ENCODE measurements at places on chromosomes 16 and 17. TPM values are rescaled to one million over a fixed set of nuclear protein-coding genes. Genes with fewer than 3 reads are reported as not detected.
A peak's percentile ranks its signal among the peaks of the same experiment; 100 is the strongest.

DNA sequence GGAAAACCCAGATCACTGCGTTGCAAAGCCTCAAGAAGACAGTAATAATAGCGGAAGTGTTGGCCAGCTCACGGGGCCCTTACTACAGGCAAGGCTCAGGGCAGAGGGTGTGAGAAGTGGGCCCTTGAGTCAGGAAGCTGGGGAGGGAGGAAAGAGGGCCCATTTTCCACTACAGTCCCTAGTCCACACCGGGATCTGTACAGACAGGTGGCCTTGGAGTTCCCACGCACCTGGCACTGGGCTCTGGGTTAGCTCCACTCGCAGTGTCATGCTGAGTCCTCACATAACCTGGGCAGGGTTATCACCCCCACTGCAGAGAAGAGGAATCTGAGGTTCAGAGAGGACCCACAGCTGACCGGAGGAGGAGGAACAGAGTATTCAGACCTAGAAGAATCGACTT is 16.8 kb upstream of the MTSS2 start:
- no peak overlapping the region for H3K4me3 ChIP-seq
- peaks cover 17% of the 10 kb centered on the region for H3K4me1 ChIP-seq
- no peak overlapping the region for H3K27ac ChIP-seq
- H3K36me3 ChIP-seq = no peaks in the 10 kb centered on the region
- no peaks in the 10 kb centered on the region for H3K27me3 ChIP-seq
- no peak for DNase-seq

The CES3 gene
- total RNA-seq = 0.26 TPM

The ORMDL3 gene
- total RNA-seq = 27.4 TPM

GRCh38 chr17:68495081-68495480 is 17.1 kb upstream of the PRKAR1A start:
- DNase-seq = no peak
- no peaks in the 10 kb centered on the region for H3K36me3 ChIP-seq
- no peak overlapping the region for H3K4me3 ChIP-seq
- H3K27me3 ChIP-seq = no peaks in the 10 kb centered on the region
- peaks cover 7% of the 10 kb centered on the region for H3K4me1 ChIP-seq

DNA sequence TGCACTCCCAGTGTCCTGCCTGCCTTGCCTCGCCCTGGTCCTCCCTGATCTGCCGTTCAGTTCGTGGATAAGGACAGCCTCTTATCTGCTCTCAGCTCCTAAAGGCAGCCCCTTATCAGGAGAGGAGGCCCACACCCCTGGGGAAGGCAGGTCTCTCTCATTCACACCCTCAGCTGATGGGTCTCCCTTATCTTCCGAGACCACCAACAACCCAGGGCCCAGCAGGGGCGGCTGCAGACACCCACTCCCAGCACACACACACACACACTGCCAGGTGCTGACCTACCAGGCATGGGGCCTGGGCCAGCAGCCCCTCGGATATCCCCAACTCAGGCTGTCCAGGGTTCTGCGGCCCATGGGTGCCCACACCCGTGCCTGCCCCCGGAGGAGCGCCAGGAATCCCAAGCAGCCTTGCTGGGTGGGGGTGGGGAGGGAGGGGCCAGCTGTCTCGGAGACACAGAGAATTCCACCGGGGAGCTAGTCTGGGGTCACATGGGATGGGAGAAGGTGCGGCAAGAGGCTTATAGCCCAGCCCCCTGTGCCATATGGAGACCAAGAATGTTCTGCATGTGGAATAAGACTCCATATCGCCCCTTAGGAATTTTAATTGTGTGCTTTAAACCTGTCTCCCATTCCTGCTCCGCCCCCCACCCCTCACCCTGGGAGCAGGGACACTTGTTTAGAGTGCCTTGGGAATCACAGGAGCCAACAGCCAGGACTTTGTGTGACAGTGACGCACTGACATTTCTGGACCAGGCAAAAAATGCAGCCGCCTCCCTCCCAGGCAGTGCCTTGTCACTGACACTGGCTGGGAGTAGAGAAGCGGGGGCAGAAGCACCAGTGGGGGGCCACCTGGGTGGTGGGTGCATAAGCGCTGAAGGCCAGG is 41.9 kb upstream of the EMP2 start:
- H3K4me1 ChIP-seq = peaks cover 10% of the 10 kb centered on the region
- H3K4me3 ChIP-seq = no peak overlapping the region
- no peaks in the 10 kb centered on the region for H3K36me3 ChIP-seq
- DNase-seq = no peak
- no peak overlapping the region for H3K27ac ChIP-seq
- H3K27me3 ChIP-seq = no peaks in the 10 kb centered on the region

GRCh38 chr16:23691483-23692189 is 12.9 kb downstream of the PLK1 start:
- no peaks in the 10 kb centered on the region for H3K4me1 ChIP-seq
- H3K36me3 ChIP-seq = peaks cover 25% of the 10 kb centered on the region
- H3K27me3 ChIP-seq = no peaks in the 10 kb centered on the region
- H3K4me3 ChIP-seq = no peak overlapping the region

The SAMD14 gene
- 0.11 TPM for total RNA-seq

DNA sequence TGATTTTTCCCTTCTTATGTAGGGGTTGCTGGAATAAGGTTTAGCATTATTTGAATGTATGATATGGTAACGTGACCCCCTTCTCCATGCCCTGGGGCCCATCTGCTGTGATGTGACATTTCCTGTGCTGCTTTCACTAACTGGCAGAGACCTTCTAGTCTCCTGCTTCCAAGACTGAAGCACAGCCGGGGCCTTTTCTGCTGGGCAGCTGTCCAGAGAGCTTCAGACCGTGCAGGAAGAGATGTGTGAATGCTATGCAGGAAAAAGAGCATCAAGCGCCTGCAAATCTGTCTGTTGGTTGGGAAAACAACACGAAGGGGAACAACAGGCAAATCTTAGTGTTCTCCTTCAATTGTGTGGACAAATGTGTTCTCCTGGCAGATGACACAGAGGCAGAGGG is 128.5 kb downstream of the SPACA3 start:
- no peaks in the 10 kb centered on the region for H3K36me3 ChIP-seq
- H3K27me3 ChIP-seq = no peaks in the 10 kb centered on the region
- no peak for DNase-seq
- H3K4me1 ChIP-seq = peaks cover 11% of the 10 kb centered on the region

- no peak for DNase-seq
- no peaks in the 10 kb centered on the region for H3K36me3 ChIP-seq
- no peak overlapping the region for H3K4me3 ChIP-seq
- no peaks in the 10 kb centered on the region for H3K27me3 ChIP-seq
- H3K4me1 ChIP-seq = peaks cover 5% of the 10 kb centered on the region
- no peak overlapping the region for H3K27ac ChIP-seq
Measured at GRCh38 chr17:17285951-17286350, 4.9 kb upstream of the COPS3 start.

DNA sequence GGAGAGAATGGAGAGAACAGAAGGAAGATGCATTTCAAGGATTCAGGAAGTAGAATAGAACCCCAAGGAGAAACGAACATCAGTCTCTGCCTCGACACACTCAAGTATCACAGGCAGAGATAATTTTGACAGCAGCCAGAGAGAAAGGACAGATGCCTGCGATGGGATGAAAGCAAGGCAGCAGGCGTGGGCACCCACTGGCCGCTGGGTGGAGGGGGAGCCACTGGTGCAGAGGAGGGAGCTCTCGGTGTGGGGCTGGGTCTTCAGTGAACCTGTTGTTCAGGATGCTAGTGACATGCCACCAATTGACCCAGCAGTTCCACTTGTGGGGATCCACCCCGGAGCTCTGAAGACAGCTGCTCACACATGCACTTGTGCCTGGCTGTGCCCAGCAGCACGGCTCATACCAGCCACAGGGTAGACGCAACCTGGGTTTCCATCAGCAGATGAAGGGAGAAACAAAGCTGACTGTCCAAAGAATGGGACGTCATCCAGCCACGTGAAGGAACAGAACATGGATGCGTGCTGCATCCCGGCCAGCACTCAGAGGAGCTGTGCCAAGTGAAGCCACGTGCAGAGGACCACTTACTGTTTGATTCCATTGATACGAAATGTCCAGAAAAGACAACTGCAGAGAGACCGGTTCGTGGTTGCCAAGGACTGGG is 127.0 kb downstream of the BANP start:
- no peak overlapping the region for H3K27ac ChIP-seq
- H3K4me3 ChIP-seq = no peak overlapping the region
- DNase-seq = no peak
- no peaks in the 10 kb centered on the region for H3K4me1 ChIP-seq

GRCh38 chr16:30700491-30700890 is 1.5 kb downstream of the SRCAP start:
- H3K27ac ChIP-seq = no peak overlapping the region
- H3K36me3 ChIP-seq = peaks cover 21% of the 10 kb centered on the region
- H3K4me1 ChIP-seq = peaks cover 18% of the 10 kb centered on the region
- H3K4me3 ChIP-seq = peak overlapping the region; percentile 82
- DNase-seq = no peak

DNA sequence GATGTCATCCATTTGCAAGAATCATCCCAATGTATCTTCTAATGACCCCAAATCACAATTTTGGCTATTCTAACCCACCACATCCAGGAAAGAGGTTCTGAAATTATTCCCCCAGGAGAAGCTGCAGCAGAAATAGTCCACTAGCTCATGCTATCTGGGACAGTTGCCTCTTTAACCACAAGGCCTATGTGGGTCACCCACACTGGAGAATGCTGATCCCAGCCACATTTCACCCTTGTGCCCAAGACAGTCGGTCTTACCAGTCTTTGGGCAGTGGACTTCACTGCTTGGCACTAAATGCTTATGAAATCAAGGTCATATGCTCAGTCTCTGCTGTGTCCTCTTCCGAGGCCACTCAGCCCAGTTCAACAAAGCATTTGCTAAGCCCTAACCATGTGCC is 27.0 kb downstream of the ABCC12 start:
- no peak for DNase-seq
- H3K4me3 ChIP-seq = no peak overlapping the region
- peak overlapping the region; percentile 97 for H3K27ac ChIP-seq
- no peaks in the 10 kb centered on the region for H3K36me3 ChIP-seq
- H3K4me1 ChIP-seq = peaks cover 63% of the 10 kb centered on the region

DNA sequence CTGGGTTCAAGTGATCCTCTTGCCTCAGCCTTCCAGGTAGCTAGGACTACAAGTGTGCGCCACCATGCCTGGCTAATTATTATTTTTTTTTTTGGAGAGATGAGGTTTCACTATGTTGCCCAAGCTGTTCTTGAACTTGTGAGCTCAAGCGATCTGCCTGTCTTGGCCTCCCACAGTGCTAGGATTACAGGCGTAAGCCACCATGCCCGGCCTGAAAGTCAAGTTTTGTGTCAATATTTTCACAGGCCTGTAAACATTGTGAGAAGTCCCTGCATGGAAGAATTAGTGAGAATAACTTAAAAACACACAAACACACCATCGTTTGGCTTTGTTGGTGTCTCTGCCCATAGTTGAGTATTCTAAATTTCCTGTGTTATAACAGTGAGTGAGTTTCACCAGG is 22.2 kb downstream of the NUP85 start:
- no peaks in the 10 kb centered on the region for H3K4me1 ChIP-seq
- H3K27ac ChIP-seq = no peak overlapping the region
- DNase-seq = no peak
- no peaks in the 10 kb centered on the region for H3K27me3 ChIP-seq
- H3K4me3 ChIP-seq = no peak overlapping the region

The C17orf67 gene
- 2.3 TPM for total RNA-seq

- H3K4me1 ChIP-seq = no peaks in the 10 kb centered on the region
- no peaks in the 10 kb centered on the region for H3K27me3 ChIP-seq
- no peak for DNase-seq
- no peaks in the 10 kb centered on the region for H3K36me3 ChIP-seq
- H3K4me3 ChIP-seq = no peak overlapping the region
Measured at GRCh38 chr17:83009414-83010205, 69.8 kb upstream of the METRNL start.

The RGS9 gene
- total RNA-seq = 2.7 TPM

The MT3 gene
- total RNA-seq = not detected

DNA sequence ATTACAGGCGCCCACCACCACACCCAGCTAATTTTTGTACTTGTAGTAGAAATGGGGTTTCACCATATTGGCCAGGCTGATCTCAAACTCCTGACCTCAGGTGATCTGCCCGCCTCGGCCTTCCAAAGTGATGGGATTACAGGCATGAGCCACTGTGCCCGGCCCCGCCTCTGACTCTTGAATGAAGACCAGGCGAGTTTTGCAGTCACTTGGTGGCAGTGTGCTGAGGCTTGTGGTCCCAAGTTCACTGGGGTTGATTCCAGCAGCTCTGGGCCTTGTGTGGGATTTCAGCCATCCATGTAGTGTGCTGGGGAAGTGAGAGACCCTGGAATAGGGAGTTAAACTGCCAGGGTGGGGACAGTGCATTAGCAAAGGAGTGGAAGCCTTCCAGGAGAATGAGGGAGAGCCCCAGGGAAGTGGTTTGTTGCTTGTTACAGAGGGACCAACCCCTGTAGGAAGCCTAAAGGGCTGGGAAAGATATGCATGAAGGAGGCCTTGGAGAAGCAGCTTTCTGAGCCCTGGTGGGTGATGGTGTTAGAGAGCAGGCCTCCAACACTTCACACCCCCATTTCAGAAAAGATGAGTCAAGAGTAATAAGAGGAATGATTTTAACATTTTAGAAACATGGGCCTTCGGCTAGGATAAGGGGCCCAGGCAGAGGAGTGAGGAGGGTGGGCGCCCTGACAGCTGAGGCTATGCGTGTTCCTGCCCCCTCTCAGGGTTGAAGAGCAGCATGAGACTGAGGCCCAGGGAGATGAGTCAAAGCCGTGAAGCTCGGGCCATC is 14.5 kb downstream of the PSKH1 start:
- H3K4me3 ChIP-seq = no peak overlapping the region
- H3K4me1 ChIP-seq = no peaks in the 10 kb centered on the region
- H3K36me3 ChIP-seq = no peaks in the 10 kb centered on the region
- no peak for DNase-seq

The NEK8 gene
- 2.4 TPM for total RNA-seq

The EVPLL gene
- 1.1 TPM for total RNA-seq

The MLYCD gene
- total RNA-seq = 0.95 TPM

GRCh38 chr16:72788269-72788809 is 259.6 kb downstream of the ZFHX3 start:
- H3K27me3 ChIP-seq = no peaks in the 10 kb centered on the region
- H3K27ac ChIP-seq = no peak overlapping the region
- peaks cover 17% of the 10 kb centered on the region for H3K4me1 ChIP-seq
- no peak overlapping the region for H3K4me3 ChIP-seq

GRCh38 chr17:82559566-82560251 is 40.2 kb downstream of the FOXK2 start:
- H3K36me3 ChIP-seq = peaks cover 4% of the 10 kb centered on the region
- DNase-seq = peak; percentile 13
- no peak overlapping the region for H3K4me3 ChIP-seq
- H3K27me3 ChIP-seq = no peaks in the 10 kb centered on the region
- H3K4me1 ChIP-seq = no peaks in the 10 kb centered on the region

DNA sequence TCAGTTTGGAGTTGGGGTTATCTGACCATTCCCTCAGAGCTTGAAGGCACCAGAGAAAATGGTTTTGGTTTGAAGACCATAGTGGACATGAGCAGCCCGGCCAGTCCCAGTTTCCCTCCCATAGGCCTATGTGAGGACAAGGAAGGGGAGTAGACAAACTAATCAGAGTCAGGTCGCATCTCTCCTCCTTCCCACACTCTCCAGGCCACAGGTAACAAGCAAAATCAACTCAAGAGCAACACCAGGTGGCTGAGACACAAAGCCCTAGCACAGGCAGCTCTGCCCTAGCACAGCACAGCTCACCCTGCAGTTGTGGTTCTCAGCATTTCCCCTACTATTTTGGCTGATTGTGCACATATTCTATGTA is 7.2 kb downstream of the SUPT4H1 start:
- no peaks in the 10 kb centered on the region for H3K27me3 ChIP-seq
- DNase-seq = no peak
- no peaks in the 10 kb centered on the region for H3K4me1 ChIP-seq
- H3K27ac ChIP-seq = no peak overlapping the region

The MAP2K6 gene
- total RNA-seq = 8.4 TPM

The PIMREG gene
- total RNA-seq = 67.6 TPM

Data from PC-3 (cell line).